ENCODE measurements at places on chromosomes 3 and 15. TPM values are rescaled to one million over a fixed set of nuclear protein-coding genes. Genes with fewer than 3 reads are reported as not detected.

DNA sequence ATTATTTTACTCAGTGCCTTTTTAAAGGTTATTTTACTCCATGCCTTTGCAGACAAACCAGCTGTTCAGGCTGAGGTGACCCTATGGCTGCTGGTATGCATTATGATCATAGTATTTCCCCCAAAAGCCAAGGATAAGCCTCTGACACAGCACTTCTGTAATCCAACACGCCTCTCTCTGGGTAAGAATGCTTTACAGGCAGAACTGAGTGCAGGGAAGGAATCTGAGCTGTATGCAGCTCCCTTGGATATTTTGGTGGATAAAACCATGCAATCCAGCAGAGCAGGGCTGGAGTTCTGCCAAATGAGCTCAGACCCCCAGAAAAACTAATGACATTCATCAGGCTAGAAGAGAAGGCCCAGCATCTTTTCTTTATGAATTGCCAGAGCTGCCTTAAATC lies 11.7 kb upstream of the MAP1A start:
- H3K27ac ChIP-seq: no peak overlapping the region
- no peaks in the 10 kb centered on the region for H3K36me3 ChIP-seq
- H3K4me1 ChIP-seq: peaks cover 24% of the 10 kb centered on the region
- no peak overlapping the region for H3K4me3 ChIP-seq

DNA sequence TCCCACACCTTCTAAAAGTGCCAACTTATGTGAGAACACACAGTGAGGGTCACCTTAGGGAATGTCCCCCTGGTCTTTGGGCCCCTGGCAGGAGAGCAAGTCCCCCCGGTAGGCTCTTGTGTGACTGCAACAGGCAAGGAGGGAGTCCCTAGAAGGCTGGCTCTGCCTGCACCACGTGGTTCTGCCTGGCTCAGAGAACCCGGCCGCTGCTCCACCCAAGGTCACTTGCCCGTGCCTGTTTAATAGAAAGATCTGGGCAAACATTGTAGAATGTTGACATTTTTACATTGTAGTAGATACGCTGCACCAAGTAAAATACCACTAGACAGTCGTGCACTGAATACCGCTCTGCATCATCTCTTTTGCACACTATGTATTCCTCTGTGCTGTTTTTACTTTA lies 21.9 kb downstream of the GABRA5 start:
- no peaks in the 10 kb centered on the region for H3K27me3 ChIP-seq
- H3K4me3 ChIP-seq: no peak overlapping the region
- no peak for DNase-seq

DNA sequence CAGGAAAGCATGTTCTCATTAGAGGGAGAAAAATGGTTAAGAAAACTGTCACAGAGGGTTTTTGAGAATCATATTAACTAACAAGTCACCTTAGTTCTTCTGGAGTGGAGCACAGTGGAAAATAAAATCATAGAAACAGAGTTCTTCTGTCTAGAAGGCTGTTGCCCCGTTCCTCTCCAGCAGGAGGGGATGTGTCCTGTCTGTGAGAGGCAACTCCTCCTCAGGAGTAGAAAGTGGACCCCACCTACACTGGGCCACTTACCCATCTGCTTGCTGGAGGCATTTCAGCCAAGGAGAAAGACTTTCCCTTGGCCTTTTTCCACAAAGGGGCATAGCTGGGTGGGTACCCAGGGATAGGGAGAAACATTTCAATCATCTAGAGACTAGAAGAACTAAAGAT lies 106.6 kb downstream of the SSR3 start:
- peaks cover 20% of the 10 kb centered on the region for H3K4me1 ChIP-seq
- no peaks in the 10 kb centered on the region for H3K36me3 ChIP-seq
- H3K27me3 ChIP-seq: no peaks in the 10 kb centered on the region

GRCh38 chr3:42700366-42701288 lies 2.0 kb downstream of the HHATL start:
- no peaks in the 10 kb centered on the region for H3K4me1 ChIP-seq
- H3K4me3 ChIP-seq: no peak overlapping the region
- no peaks in the 10 kb centered on the region for H3K36me3 ChIP-seq
- H3K27me3 ChIP-seq: no peaks in the 10 kb centered on the region
- no peak overlapping the region for H3K27ac ChIP-seq

DNA sequence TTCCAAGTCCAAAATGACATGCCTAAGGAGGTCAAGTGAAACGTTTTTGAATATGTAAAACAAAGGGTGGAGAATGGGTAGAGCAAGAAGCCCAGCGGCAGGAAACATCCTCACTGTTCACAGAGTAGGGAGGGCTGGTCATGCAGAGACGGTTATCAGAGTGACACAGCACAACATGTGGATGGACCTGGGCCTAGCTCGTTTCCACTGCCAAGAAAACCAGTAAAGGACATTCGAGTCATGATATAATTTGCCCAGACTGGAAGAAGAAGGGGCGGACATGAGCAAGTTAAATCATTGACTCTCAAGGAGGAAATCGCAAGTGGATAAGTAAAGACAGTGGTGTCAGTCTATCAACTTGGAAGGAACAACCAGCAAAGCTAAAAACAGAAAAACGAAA lies 89.3 kb downstream of the LRIG1 start:
- peaks cover 100% of the 10 kb centered on the region for H3K4me1 ChIP-seq
- DNase-seq: peak; percentile 68
- H3K4me3 ChIP-seq: no peak overlapping the region

DNA sequence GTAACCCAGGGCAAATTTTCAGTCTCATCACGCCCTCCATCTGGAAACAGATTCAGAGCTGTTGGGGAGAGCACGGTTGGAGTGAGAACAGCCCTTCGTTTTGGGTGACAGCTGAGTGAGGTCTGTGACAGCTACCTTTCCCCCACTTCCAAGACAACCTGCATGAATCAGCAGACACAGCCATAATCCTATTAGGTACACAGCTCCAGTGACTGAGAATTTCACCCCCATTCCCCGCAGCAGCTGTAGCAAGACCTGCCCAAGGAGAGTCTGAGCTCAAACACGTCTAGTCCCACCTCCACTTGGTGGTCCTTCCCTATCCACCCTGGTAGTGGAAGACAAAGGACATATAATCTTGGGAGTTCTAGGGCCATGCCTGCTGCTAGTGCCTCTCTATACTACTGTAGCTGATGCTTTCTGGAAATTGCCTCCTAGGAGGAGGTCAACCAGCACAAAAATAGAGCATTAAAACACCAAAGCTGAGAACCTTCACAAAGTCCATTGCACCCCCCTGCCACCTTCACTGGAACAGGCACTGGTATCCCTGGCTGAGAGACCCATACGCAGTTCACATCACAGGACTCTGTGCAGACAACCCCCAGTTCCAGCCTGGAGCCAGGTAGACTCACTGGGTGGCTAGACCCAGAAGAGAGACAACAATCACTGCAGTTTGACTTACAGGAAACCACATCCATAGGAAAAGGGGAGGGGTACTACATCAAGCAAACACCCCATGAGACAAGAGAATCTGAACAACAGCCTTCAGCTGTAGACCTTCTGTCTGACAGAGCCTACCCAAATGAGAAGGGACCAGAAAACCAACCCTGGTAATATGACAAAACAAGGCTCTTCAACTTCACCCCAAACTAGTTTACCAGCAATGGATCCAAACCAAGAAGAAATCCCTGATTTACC lies 448.6 kb upstream of the CBLB start:
- no peaks in the 10 kb centered on the region for H3K27me3 ChIP-seq
- H3K27ac ChIP-seq: no peak overlapping the region
- H3K4me1 ChIP-seq: no peaks in the 10 kb centered on the region

- no peak for DNase-seq
- H3K4me1 ChIP-seq: no peaks in the 10 kb centered on the region
- peak overlapping the region; percentile 94 for H3K4me3 ChIP-seq
- H3K36me3 ChIP-seq: no peaks in the 10 kb centered on the region
- no peaks in the 10 kb centered on the region for H3K27me3 ChIP-seq
- H3K27ac ChIP-seq: no peak overlapping the region
These were observed 1.7 kb downstream of the KLHL25 start for GRCh38 chr15:85792912-85793590.

GRCh38 chr3:119918992-119919933 lies 137.4 kb downstream of the NR1I2 start:
- H3K4me1 ChIP-seq: no peaks in the 10 kb centered on the region
- no peak overlapping the region for H3K27ac ChIP-seq
- no peak for DNase-seq

The LRRIQ4 gene
- total RNA-seq: not detected

The ZNF774 gene
- 4.3 TPM for total RNA-seq

The SECISBP2L gene
- 47.6 TPM for total RNA-seq

The GOLGA8M gene
- total RNA-seq: 0.27 TPM

The ZIC4 gene
- not detected for total RNA-seq

The ATP2B2 gene
- 0.83 TPM for total RNA-seq

The HIGD1A gene
- total RNA-seq: 158 TPM

The GATM gene
- total RNA-seq: 44.3 TPM
